Testis (tissue), 5 donors: ENCODE measurements at places on chromosomes 2 and 18. TPM values are rescaled to one million over a fixed set of nuclear protein-coding genes. Genes with fewer than 3 reads are reported as not detected.

AQP12A gene
- not detected for polyA plus RNA-seq

ZDBF2 gene
- polyA plus RNA-seq, result 6.5 TPM

C2orf15 gene
- polyA plus RNA-seq, result 2.1 TPM

DNA sequence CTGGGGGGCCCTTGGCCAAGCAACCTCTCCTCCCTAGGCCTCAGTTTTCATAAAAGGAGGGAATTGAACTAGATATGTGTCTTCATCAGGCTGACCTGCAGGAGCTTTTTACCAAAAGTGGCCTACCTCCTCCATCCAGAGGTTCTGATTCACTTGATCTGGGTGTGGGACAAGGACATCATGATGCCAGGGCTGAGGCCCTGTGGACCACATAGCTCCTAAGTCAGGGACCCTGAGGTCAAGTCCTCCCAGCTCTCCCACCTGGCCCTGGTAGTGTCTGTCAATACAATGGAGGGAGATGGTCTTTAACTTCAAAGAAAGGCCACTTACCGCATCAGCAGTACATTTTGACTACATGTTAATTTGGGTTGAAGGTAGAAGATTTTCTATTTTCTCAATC lies 10.4 kb downstream of the IL1RN start:
- DNase-seq, result no peak

DNA sequence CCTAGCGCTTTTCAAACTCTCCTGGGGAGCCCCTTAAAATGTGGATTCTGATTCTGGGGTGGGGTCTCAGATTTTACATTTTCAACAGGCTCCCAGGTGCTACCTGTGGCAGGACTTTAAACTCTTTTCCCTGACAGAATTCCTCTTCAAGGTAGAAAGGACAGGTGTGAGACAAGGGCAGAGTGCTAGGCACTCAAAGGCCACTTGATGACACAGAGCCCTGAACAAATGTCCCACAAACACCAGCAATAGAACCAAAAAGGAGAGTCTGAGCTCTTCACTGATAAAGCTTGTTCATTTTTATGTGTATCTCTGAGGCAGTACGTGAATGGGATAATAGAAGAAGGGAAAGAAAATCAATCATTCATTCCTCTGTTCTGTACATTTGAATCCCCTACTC lies 77.7 kb upstream of the PELI1 start:
- DNase-seq, result no peak

DNA sequence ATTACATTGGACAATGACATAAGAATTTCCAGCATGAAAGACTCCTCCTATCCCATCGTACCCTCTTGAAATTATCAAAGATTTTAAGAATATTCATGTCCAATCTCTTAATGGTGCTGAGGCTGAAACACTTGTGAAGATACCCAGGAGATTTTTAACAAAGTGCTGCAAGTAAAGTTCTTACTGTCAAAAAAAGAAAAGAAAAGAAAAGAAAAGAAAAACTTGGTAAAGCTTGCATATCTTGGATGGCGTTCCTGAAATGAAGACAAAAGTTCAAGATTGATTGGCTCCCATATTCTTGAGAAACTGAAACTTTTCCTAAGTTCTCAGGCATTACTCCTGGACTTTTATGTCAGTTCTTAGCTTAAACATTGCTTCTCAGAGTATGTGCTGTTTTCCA lies 1010.5 kb upstream of the PIK3C3 start:
- DNase-seq, result no peak

DNA sequence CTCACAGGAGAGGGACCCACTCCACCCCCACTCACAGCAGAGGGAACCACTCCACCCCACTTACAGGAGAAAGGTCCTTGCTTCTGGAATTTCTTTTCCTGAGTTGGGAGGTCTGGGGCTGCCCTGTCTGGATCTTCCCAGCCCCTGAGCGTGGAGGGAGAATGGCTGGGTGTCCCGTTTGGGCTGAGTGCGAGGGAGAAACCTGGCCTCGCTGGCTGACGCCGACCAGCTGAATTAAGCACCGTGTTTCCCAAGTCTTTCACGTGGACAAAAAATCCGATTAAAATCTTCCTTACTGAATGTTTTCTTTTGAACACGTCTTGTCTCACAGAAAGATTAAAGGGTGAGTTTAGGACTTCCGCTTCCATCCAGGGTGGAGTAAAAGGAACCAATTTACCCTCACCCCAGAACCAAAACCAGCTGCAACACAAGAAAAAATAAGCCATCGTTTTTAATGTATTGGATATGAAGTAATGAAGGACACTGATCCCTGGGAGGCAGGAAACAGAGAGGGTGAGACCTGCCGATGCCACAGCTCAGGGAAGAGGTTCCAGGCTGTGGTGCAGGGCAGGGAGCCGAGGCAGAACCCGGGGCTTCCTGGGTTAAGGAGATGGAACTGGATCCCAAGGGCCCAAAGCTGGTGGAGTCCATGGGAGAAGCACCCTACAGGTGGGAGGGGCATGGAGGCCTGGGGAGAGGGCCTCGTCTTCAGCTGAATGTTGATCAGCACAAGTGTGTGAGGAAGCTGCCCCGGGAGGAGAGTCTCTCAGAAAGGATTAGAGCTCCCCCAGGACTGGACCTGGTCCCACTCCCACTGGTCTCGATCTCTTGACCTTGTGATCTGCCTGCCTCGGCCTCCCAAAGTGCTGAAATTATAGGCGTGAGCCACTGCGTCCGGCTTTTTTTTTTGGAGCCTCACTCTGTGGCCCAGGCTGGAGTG lies 60.3 kb downstream of the RTP5 start:
- no peak for DNase-seq
